Stimulated activated naive CD8-positive, alpha-beta T cell treated with anti-CD3 and anti-CD28 coated beads, Interleukin-15, Interleukin-2, amounts not matched to agents 100 U/mL and 50 U/mL, for 24 hours (primary cell): ENCODE measurements at places on chromosomes 1 and 21.
A peak's percentile ranks its signal among the peaks of the same experiment; 100 is the strongest.

GRCh38 chr21:43639470-43640353 is 19.6 kb downstream of the HSF2BP start:
- DNase-seq: no peak

- DNase-seq: no peak
These were observed 292.0 kb downstream of the DUSP10 start for GRCh38 chr1:221449801-221450470.

GRCh38 chr1:212683357-212683722 is 16.3 kb downstream of the BATF3 start:
- peak; percentile 81 for DNase-seq

- no peak for DNase-seq
These were observed 75.6 kb downstream of the MTR start for GRCh38 chr1:236870721-236871120.

- DNase-seq: no peak
These were observed 2.1 kb downstream of the ADORA1 start for GRCh38 chr1:203129501-203130231.

- no peak for DNase-seq
These were observed 6.1 kb upstream of the CROCC start for GRCh38 chr1:16915627-16915973.
